ENCODE measurements at places on chromosomes 1 and 21. TPM values are rescaled to one million over a fixed set of nuclear protein-coding genes. Genes with fewer than 3 reads are reported as not detected.

- no peak for DNase-seq
Observed at GRCh38 chr1:77392486-77392885, 110.7 kb downstream of the AK5 start.

The RAB42 gene
- polyA plus RNA-seq: 6.5 TPM

DNA sequence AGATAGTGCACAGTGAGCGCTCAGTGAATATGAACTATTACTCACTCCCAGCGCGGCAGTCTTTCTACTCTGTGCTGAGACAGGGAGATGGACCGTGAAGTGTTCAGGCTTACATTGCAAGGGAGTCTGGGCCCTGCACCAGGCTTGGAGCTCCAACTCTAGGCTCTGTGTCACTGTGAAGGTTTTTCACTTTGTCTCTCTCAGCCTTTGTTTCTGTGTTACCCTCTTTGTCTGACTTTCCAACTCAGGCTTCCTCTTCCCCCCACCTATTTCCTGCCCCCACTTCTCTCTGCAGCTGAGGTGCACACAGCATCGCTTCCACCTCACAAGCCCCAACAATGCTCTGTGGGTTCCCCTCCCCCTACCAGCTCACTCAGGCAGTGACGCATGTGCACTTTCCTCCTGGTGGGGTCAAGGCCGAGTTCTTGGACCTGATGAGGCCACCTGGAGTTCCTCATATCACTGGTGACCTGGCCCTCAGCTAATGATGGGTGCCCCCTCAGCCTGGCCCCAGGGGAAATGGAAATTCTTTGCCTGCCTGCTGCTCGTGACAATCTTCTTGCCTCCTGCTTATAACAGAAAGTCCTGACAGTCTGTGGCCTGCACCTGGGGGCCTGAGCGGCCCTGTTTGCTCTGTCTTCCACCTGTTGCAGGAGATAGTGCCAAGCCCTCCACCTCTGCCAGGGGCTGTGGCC lies 1.1 kb upstream of the LCK start:
- peak; percentile 45 for DNase-seq

DNA sequence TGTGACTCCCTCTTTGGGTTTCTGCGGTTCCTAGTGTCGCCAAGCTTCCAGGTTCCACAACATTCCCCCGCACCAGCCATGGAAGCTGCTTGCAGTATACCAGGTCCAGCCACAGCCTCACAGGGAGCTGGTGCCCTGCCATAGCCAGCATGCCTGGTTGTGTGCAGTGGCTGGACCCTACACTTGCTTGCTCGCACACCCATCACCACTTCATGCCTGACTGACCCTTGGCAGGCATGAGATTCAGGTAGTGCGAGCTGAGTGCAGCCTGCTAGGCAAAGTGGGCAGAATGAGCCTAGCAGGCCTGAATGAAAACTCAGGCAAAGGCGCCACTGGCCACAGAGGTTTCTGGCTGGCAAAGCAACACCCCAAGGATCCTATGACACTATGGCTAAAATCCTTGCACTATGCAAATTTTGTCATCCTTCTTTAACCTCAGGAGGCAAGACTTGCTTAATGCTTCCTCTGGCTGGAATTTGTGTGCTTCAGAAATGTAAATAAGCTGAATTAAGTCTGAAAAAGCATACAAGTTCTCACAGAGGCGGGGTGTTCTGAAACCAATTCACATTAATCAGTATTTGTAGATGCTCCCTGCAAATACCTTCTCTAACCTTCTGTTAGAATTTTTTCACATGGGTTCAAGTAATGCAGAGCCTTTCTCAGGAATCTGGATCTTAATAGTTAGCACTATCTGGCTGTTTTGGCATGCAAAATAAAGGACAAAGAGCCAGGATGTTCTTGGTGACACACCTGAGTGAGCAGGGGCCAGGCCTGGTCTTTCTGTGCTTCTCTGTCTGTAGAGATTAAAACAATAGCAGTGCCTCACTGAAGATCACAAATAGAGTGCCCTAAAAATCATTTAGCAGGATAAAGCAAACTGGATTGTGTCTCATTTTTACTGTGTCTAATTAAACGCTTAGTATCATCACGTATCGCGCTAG lies 256.9 kb downstream of the GPATCH2 start:
- no peak for DNase-seq

GRCh38 chr1:229645324-229645993 lies 19.4 kb downstream of the URB2 start:
- no peak for DNase-seq

DNA sequence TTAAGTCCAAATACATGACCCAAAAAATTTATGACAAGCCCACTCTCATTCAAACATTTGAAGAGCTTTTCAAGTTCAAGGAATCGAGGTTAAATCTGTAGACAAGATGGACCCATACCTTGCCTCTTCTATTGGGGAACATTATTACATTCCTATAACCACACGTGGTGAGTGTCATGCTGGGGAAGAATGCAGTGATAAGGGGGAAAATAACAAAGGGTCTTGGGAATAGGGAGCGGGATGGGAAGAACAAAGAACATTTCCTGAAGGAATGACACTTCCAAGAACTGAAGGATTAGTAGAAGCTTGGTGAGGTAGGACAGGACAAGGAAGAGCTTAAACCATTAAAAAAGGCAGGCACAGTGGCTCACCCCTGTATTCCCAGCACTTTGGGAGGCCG lies 18.8 kb downstream of the PDZK1 start:
- DNase-seq: no peak

The ARID1A gene
- 97.5 TPM for polyA plus RNA-seq

The TMEM39B gene
- polyA plus RNA-seq: 21.1 TPM

DNA sequence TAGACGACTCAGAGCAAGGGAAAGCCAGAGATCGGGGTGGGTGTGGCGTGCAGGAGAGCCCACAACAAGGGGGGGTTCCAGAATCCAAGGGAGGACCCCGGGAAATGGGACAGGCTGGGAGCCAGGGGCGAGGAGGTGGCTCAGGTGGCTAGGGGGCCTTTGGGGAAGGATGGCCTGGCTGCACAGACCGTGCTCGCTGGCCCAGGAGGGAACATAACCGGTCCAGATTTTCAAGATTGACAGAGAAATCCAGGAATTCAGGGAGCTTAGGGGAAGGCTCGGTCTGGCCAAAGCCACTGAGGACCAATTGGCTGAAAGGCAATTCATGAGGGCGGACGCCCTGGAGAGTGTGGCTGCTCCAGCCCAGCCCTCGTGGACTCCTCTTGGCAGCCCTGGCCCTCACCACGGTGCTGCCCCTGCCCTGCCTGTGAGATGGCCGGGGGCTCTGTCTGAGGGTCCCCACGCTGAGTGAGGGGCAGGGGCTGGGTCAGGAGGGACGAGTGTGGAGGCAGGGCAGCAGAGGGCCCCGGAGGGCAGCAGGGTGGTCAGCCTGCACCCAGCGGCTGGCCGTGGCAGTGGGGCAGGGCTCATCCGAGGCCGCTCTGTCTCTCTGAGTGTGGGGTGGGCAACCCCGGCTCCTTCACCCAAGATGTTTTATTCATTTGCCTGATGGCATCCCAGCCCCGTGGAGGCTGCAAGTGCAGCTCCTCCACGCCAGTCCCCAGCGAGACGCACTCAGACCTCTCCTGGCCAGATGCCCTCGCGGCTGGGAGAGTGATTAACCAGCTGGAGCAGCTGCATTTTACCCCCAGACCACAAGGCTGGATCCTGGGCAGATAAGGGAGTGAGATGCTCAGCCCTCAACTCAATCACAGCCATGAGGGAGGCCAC lies 5.6 kb upstream of the LRRC3 start:
- DNase-seq: no peak

The CRTC2 gene
- polyA plus RNA-seq: 42.4 TPM

The KCNA2 gene
- 0.73 TPM for polyA plus RNA-seq

DNA sequence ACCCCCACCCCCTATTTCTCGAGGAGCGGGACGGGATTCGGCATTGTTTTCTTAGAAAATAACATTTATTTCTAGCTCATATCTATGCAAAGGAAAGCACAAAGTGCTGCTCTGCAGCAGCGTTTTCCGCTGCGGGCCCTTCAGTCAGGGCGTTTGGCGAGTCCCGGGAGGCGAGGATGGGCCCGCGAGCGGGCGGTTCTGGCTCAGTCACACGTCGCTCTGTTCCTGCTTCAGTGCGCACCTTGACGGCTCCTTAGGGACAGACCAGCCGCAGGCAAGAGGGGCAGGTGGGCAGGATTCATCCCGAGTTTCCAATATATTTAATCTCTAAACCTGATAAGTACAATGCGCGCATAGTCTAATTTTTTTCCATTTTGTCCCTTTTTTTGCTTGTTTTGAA lies 5.7 kb downstream of the DMRTA2 start:
- DNase-seq: no peak

DNA sequence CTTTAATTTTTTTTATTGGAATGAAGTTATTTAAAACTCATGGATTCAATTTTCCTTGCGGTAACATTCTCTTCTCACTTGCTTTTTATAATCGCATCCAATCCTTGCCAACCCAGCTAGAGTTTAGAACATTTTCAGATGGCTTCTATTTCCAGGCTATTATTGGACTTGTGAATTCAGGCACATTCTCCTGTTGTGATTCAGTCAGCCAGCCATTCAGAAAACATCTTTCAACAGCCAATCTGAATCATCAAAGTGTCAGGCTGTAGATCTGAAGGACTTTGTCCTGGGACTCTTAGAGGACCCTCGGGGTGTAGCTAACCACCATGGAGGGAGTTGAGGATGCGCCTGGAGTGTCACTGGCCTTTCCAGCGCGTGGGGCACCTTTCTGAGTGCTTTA lies 92.4 kb downstream of the PRDM2 start:
- DNase-seq: no peak
